GM04504 (cell line): ENCODE measurements at places on chromosomes 5 and 9.

DNA sequence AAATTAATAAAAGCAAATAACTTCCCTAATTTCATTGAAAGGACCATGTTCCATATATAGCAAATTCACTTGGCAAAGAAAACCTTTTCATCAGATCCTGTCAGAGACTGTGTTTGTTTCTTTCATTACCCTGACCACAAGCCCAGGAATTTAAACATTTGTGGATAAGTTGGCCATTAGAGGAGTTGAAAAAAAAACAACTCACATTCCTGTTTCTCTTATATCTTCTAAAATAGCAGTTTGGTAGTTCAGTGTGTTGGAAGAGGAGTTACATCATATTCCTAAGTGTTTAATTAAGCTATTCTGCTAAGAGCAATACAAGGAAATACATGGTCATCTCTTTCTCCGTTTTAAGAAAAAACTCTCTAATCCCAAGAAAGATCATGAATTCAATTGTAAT, 505.6 kb downstream of the TLE1 start:
- peak; percentile 1 for DNase-seq

GRCh38 chr5:113692466-113692865, 179.0 kb downstream of the YTHDC2 start:
- DNase-seq: no peak

- DNase-seq: no peak
Observed at GRCh38 chr5:150399524-150400211, 13.0 kb downstream of the CD74 start.

- DNase-seq: no peak
Observed at GRCh38 chr5:18828351-18828750, 1159.6 kb downstream of the CDH18 start.
